ENCODE measurements at places on chromosomes 5 and 9. TPM values are rescaled to one million over a fixed set of nuclear protein-coding genes. Genes with fewer than 3 reads are reported as not detected.

ARHGEF28 gene
- 53.2 TPM for total RNA-seq

TNFSF15 gene
- 2.3 TPM for total RNA-seq

DNA sequence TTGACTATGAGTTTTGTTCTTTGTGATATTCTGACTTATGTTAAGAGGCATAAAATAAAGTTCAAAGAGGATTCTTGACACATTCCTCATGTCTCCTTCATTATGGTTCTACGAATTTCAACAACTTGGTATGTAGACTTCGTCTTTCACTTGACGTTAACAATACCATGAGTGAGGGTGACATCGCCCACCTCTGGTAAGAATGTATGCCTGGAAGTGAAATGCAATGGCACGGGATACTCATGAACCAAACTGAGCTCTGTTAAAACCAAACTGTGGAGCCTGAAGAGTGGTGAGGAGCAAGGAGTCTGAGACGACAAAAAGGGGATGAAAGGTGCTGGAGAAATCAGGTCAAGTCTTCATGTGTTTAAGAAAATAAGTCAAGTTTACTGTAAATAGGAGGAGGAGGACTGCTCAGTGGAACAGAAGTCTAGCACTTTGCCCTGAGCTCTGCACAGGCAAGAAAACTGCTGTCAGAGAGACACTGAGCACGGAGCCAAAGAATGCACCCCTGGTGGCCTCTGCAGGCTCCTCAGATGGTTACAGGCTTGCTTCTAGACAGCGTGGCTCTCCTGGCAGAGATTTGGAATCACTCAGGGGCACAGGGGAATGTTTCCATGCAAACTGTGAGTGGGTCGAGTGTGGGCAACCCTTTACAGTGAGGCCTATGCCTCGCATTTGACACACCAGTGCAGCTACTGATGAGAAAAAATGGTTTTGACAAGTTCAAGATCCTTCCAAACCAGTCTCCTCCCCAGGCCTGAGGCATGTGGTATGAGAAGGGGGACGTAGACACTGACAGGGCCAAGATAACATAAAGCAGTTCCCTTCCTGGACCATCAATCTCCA is 470.1 kb downstream of the IRX1 start:
- H3K27ac ChIP-seq: no peak overlapping the region
- H3K4me1 ChIP-seq: no peaks in the 10 kb centered on the region
- no peak overlapping the region for H3K4me3 ChIP-seq
- no peaks in the 10 kb centered on the region for H3K27me3 ChIP-seq
- DNase-seq: no peak

SAXO1 gene
- not detected for total RNA-seq

PLPPR1 gene
- 0.24 TPM for total RNA-seq

DNA sequence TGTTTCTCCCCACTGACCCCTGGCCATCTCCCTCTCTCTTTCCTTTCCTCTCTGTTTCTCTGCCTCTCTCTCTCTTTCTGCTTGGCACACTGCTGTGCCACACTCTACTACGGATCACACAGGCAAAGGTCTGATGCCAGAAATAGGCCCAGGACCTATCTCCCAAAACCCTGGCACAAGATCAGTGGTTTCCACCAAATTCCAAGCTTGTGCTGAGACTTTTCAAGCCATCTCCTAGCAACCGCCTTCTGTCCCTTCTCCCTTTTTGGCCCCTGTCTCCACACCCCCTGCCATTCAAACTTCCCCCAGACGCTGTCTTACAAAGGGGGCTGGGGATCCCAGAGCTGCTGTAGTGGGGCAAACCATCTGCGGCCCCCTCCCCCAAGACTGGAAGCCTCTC is 38.5 kb upstream of the RARS1 start:
- peaks cover 6% of the 10 kb centered on the region for H3K4me1 ChIP-seq
- H3K4me3 ChIP-seq: no peak overlapping the region
- H3K27ac ChIP-seq: no peak overlapping the region
- no peaks in the 10 kb centered on the region for H3K27me3 ChIP-seq
- H3K36me3 ChIP-seq: no peaks in the 10 kb centered on the region
- no peak for DNase-seq

GRCh38 chr9:82127465-82127864 is 138.9 kb downstream of the SPATA31D1 start:
- H3K27ac ChIP-seq: no peak overlapping the region
- H3K4me3 ChIP-seq: no peak overlapping the region
- no peaks in the 10 kb centered on the region for H3K36me3 ChIP-seq
- H3K4me1 ChIP-seq: no peaks in the 10 kb centered on the region

DNA sequence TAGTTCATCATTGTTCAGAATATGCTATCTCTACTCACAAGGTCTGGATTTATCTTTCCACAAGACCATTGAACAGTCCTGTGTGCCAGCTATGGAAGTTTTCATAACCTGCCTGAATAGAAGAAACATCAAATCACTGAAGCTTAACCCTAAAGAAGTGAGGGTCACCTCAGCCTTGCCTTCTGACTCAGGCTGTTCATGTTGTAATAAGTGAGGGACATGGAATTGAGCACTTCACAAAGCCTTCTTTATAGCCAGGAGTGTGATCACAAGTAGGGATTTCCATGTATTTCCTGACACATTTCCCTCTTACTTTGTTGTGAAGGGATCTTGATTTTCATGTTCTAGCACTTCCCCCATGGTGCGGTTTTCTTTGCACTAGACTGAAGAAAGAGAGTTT is 577.5 kb upstream of the WWC1 start:
- H3K4me3 ChIP-seq: no peak overlapping the region
- no peaks in the 10 kb centered on the region for H3K4me1 ChIP-seq
- no peaks in the 10 kb centered on the region for H3K36me3 ChIP-seq

OTULIN gene
- 42.7 TPM for total RNA-seq

DNA sequence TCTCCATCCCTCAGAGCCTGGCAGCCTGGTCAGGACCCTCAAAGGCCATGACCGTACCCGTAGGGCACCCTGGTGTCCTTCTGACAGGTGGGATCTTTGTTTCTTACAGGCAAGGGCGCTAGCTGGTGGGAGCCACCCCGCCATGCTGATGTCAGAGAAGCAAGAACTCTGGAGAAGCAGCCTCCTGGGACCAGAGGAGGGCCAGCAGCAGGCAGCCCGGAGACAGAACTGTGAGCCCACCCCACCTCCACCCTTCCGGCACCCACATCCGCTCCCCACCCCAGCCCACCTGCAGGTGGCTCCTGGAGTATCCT is 42.2 kb upstream of the IL17B start:
- no peak overlapping the region for H3K4me3 ChIP-seq
- no peaks in the 10 kb centered on the region for H3K27me3 ChIP-seq
- no peaks in the 10 kb centered on the region for H3K36me3 ChIP-seq
- H3K4me1 ChIP-seq: no peaks in the 10 kb centered on the region

GRCh38 chr9:109478051-109478563 is 20.0 kb downstream of the PTPN3 start:
- no peak overlapping the region for H3K4me3 ChIP-seq
- peaks cover 43% of the 10 kb centered on the region for H3K4me1 ChIP-seq
- no peaks in the 10 kb centered on the region for H3K36me3 ChIP-seq
- DNase-seq: no peak
- no peaks in the 10 kb centered on the region for H3K27me3 ChIP-seq
- peak overlapping the region; percentile 77 for H3K27ac ChIP-seq

DNA sequence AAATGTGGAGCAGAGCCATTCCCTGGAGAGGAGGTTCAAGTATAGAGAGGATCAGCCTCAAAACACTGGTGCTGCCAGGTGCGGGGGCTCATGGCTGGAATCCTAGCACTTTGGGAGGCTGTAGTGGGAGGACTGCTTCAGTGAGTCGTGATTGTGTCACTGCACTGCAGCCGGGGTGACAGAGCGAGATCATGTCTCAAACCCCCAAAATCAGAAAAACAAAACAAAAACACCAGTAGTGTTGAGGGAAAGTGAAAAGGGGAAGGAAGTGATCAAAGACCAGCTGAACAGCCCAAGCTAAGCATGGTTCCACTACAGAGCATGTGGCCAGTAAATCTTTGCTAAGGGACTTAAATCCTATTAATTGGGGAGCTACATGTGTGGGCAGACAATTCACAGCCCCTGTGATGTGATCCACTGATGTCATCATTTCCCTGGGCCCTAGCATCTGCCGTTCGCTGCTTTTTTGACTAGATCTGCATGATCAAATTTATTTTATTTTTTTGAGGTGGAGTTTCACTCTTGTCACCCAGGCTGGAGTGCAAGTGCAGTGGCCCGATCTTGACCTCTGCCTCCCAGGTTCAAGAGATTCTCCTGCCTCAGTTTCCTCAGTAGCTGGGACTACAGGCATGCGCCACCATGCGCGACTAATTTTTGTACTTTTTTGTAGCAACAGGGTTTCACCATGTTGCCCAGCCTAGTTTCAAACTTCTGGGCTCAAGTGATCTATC is 2.7 kb upstream of the PCBD2 start:
- H3K27me3 ChIP-seq: no peaks in the 10 kb centered on the region
- H3K4me3 ChIP-seq: no peak overlapping the region
- no peaks in the 10 kb centered on the region for H3K4me1 ChIP-seq
- DNase-seq: no peak
- H3K27ac ChIP-seq: no peak overlapping the region

- H3K4me1 ChIP-seq: no peaks in the 10 kb centered on the region
- no peaks in the 10 kb centered on the region for H3K27me3 ChIP-seq
- no peak overlapping the region for H3K27ac ChIP-seq
- no peak overlapping the region for H3K4me3 ChIP-seq
- no peaks in the 10 kb centered on the region for H3K36me3 ChIP-seq
Measured at GRCh38 chr9:123883634-123884033, 46.3 kb downstream of the DENND1A start.

SLCO6A1 gene
- total RNA-seq: not detected

DNA sequence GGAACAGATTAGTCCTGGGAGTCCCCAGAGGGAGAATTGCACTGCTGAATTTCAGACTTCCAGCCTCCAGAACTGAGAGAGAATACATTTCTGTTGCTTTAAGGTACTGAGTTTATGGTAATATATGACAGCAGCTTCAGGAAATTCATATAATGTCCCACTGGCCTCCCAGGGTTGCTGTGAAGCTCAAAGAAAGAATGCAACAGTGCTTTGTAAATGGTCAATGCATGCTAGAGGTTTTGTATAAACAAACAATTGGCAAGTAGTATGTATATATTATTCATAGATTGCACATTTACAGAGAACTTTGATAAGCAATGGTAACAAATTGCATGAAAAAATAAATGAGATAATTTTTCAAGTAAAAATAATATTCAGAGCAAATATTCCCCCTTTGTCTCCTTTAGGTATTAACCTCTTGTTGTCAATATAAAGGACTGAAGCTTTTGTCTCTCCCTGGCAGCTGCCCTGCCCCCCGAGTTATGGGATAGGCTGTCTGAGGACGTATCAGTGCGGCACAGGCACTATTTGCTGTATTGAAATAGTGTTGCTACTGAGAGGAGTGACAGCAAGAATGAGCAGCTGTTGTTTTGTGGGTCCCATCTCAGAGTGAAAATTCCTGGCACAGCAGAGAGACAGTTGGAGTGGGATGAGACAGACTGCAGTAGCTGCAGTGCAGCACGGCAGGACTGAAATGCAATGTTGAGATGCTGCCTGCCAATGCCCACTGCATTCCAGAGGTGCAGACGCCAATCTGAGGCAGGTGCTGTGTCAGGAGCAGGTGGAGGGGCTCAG is 194.2 kb upstream of the GLRA1 start:
- no peaks in the 10 kb centered on the region for H3K27me3 ChIP-seq
- no peaks in the 10 kb centered on the region for H3K36me3 ChIP-seq
- H3K4me3 ChIP-seq: no peak overlapping the region
- H3K27ac ChIP-seq: no peak overlapping the region

Measured in thyroid gland (tissue), 4 donors.